ENCODE measurements at places on chromosomes 2 and 18. TPM values are rescaled to one million over a fixed set of nuclear protein-coding genes. Genes with fewer than 3 reads are reported as not detected.

GRCh38 chr2:134029418-134029817 lies 224.5 kb upstream of the MGAT5 start:
- H3K4me3 ChIP-seq: no peak overlapping the region
- H3K36me3 ChIP-seq: no peaks in the 10 kb centered on the region
- H3K27me3 ChIP-seq: peaks cover 27% of the 10 kb centered on the region

SAG gene
- 1.3 TPM for total RNA-seq

RNPEPL1 gene
- 56.0 TPM for total RNA-seq

- no peak for DNase-seq
- H3K27ac ChIP-seq: no peak overlapping the region
- H3K4me1 ChIP-seq: peaks cover 41% of the 10 kb centered on the region
- H3K36me3 ChIP-seq: no peaks in the 10 kb centered on the region
- no peak overlapping the region for H3K4me3 ChIP-seq
Observed at GRCh38 chr2:9768388-9768787, 74.9 kb upstream of the TAF1B start.

DNA sequence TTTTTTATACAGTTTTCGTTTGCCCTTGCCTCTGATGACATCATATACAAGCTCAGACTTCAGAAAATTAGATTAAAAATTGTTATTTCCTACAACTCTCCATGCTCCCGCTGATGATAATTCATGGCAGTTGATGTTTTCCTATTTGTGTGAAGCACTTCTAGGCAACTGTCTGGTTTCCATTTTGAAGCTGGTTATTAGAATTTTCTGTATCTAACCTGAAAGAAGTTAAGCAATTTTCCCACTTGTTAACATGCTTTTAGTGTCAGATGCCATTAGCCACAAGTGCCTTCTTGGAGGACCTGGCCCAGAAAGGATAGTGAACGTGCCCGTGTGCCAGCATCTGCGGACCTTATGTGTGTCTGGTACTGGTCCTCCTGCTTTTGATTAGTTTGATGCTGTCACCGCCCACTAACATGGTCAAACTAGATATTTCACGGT lies 347.6 kb upstream of the RAB12 start:
- H3K27me3 ChIP-seq: no peaks in the 10 kb centered on the region
- H3K27ac ChIP-seq: no peak overlapping the region
- H3K36me3 ChIP-seq: no peaks in the 10 kb centered on the region
- H3K4me3 ChIP-seq: no peak overlapping the region

CCDC68 gene
- total RNA-seq: not detected

- H3K27me3 ChIP-seq: no peaks in the 10 kb centered on the region
- H3K4me3 ChIP-seq: no peak overlapping the region
- H3K36me3 ChIP-seq: peaks cover 12% of the 10 kb centered on the region
- peaks cover 38% of the 10 kb centered on the region for H3K4me1 ChIP-seq
Observed at GRCh38 chr2:97869722-97870346, 125.9 kb downstream of the TMEM131 start.

GRCh38 chr2:7983912-7984311 lies 697.9 kb upstream of the ID2 start:
- no peak for DNase-seq
- H3K4me3 ChIP-seq: no peak overlapping the region
- H3K27me3 ChIP-seq: peaks cover 5% of the 10 kb centered on the region
- H3K4me1 ChIP-seq: peaks cover 28% of the 10 kb centered on the region
- H3K27ac ChIP-seq: no peak overlapping the region

- DNase-seq: no peak
- H3K4me1 ChIP-seq: no peaks in the 10 kb centered on the region
- no peak overlapping the region for H3K27ac ChIP-seq
- no peaks in the 10 kb centered on the region for H3K36me3 ChIP-seq
Observed at GRCh38 chr2:95316466-95317122, 19.4 kb downstream of the KCNIP3 start.

TM4SF20 gene
- total RNA-seq: not detected

ALPP gene
- not detected for total RNA-seq

CHST9 gene
- not detected for total RNA-seq

Data from activated CD4-positive, alpha-beta memory T cell treated with anti-CD3 and anti-CD28 coated beads for 36 hours (primary cell).